Esophagus muscularis mucosa (tissue), 4 donors: ENCODE measurements at places on chromosomes 16 and 17. TPM values are rescaled to one million over a fixed set of nuclear protein-coding genes. Genes with fewer than 3 reads are reported as not detected.

TEX14 gene
- 0.06 TPM for total RNA-seq

DNA sequence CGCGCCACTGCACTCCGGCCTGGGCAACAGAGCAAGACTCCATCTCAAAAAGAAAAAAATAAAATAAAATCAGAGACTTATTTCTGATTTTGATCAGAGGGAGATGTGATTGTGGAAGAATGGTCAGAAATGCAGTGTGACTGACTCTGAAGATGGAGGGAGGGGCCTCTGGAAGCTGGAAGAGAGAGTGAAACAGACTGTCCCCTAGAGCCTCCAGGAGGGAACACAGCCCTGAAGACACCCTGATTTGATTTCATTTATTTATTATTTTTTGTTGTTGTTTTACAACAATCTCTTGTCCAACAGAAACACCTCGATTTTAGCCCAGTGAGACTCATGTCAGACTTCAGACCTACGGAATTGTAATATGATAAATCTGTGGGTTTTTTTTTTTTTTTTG lies 26.1 kb downstream of the BCL7C start:
- no peak for DNase-seq
- H3K4me3 ChIP-seq: no peak overlapping the region
- H3K27me3 ChIP-seq: no peaks in the 10 kb centered on the region
- H3K27ac ChIP-seq: no peak overlapping the region
- no peaks in the 10 kb centered on the region for H3K4me1 ChIP-seq

- no peak overlapping the region for H3K27ac ChIP-seq
- H3K27me3 ChIP-seq: no peaks in the 10 kb centered on the region
- no peak for DNase-seq
- H3K36me3 ChIP-seq: no peaks in the 10 kb centered on the region
- H3K4me3 ChIP-seq: no peak overlapping the region
Measured at GRCh38 chr16:79005096-79005495, 595.4 kb downstream of the MAF start.

PABPN1L gene
- not detected for total RNA-seq

GRCh38 chr16:52812678-52813556 lies 239.8 kb downstream of the CHD9NB start:
- DNase-seq: no peak
- H3K27me3 ChIP-seq: no peaks in the 10 kb centered on the region
- H3K4me1 ChIP-seq: no peaks in the 10 kb centered on the region
- no peak overlapping the region for H3K27ac ChIP-seq
- H3K36me3 ChIP-seq: no peaks in the 10 kb centered on the region

- H3K4me1 ChIP-seq: no peaks in the 10 kb centered on the region
- H3K27me3 ChIP-seq: no peaks in the 10 kb centered on the region
- DNase-seq: no peak
- H3K4me3 ChIP-seq: no peak overlapping the region
- no peak overlapping the region for H3K27ac ChIP-seq
Measured at GRCh38 chr16:82331397-82331796, 161.4 kb upstream of the MPHOSPH6 start.

DNA sequence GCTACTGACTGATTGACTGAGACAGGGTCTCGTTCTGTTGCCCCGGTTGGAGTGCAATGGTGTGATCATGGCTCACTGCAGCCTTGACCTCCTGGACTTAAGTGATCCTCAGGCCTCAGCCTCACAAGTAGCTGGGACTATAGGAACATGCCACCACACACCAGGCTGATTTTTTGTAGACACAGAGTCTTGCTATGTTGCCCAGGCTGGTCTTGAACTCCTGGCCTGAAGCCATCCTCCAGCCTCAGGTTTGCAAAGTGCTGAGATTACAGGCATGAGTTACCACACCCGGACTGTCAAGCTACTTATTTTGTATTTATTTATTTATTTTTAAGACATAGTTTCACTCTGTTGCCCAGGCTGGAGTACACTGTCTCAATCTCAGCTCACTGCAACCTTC lies 55.2 kb downstream of the METTL16 start:
- H3K4me1 ChIP-seq: peaks cover 14% of the 10 kb centered on the region
- H3K27me3 ChIP-seq: no peaks in the 10 kb centered on the region
- H3K4me3 ChIP-seq: no peak overlapping the region
- DNase-seq: no peak
- no peak overlapping the region for H3K27ac ChIP-seq
- H3K36me3 ChIP-seq: peaks cover 58% of the 10 kb centered on the region

DNA sequence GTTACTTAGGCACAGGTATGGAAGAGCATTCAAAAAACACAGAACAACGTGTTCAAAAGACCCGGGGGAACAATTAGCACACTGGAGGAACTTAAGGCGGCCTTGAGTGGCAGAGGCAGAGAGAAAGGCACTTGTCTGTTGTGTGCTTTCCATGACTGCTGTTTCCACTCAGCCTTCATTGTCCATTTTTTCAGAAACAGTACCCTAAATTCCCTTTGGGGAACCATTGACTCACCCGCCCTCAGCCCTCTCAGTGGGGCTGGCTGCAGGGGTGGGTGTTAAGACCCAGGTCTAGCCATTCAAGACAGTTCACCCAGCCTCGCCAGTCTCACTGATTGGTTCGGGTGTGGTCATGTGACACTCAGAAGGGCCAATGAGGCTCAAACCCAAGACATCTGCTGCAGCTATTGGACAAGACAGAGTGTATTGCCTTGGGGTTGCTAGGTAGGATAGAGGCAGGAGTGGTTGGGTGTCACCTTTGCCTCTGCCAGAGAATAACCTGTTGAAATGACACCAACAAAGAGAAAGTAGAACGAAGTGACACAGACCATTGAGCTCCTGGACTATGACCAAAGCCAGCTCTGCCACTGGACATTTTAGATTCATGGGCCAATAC lies 19.6 kb upstream of the CEP20 start:
- H3K27ac ChIP-seq: no peak overlapping the region
- H3K4me1 ChIP-seq: no peaks in the 10 kb centered on the region
- no peaks in the 10 kb centered on the region for H3K36me3 ChIP-seq
- H3K4me3 ChIP-seq: no peak overlapping the region
- H3K27me3 ChIP-seq: no peaks in the 10 kb centered on the region

DNA sequence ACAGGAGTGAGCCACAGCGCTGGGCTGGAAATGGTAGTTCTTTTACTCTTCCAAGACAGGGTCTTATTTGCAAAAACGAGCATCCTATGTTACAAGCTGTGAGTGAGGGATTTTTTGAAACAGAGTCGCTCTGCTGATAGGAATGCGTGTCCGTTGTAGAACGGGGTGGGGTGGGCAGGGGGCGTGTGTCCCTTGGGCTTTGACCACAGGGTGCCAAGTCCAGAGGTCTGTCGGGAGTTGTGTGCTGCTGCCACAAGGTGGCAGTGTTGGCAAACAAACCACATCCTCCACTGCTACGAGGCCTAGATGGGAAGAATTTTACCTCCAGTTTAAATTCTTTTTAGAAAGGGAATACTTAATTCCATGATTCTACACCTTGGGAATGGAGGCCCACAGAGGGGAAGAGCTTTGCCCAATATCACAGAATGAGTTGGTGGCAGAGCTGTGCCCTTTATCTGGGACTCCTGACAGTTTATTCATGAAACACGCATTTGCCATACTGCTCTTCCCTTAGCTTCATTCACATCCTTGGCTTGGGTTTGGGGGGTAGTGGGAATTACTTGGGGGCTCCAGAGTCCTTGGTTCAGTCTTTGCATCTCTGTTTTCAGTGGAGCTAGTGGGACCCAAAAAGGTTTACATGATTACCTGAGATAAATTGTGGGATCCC lies 30.6 kb upstream of the ETV4 start:
- H3K4me3 ChIP-seq: no peak overlapping the region
- DNase-seq: no peak
- H3K27ac ChIP-seq: no peak overlapping the region
- H3K27me3 ChIP-seq: no peaks in the 10 kb centered on the region
- H3K36me3 ChIP-seq: no peaks in the 10 kb centered on the region

MT1G gene
- 59.0 TPM for total RNA-seq
